Osteocyte (in vitro differentiated cells): ENCODE measurements at places on chromosomes 4 and X. TPM values are rescaled to one million over a fixed set of nuclear protein-coding genes. Genes with fewer than 3 reads are reported as not detected.

PDHA1 gene
- 133 and 141 TPM in 2 replicates for total RNA-seq

NLRP2B gene
- total RNA-seq, result not detected in 2 replicates

UPF3B gene
- 8.3 and 12.4 TPM in 2 replicates for total RNA-seq

TRIM61 gene
- total RNA-seq, result not detected in 2 replicates

SCML2 gene
- 2.8 and 3.4 TPM in 2 replicates for total RNA-seq

ENPEP gene
- 0.47 and 0.94 TPM in 2 replicates for total RNA-seq
